Midbrain (tissue), 1 donor: ENCODE measurements at places on chromosomes 12 and 14.

DNA sequence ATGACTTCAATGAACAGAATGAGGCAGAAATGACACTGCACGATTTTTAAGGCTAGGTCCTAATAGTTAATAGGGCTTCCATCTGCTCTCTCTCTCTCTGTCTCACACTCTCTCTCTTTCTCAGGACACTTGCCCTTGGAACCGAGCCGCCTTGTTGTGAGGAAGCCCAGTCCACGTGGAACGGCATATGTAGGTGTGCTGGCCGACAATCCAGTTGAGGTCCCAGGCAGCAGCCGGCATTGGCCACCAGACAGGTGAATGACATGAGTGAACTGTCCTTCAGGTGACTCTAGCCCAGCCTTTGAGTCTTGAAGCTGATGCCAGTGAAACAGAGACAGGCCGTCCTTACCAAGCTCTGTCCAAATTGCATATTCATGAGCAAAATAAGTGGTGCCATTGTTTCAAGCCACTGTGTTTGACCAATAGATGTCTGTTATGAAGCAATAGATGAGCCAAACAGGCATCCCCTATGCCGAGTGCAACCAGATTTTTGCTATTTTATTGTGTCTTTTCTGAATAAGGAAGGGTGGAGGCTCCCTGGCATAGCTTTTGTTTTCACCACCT, 217.5 kb upstream of the LHX5 start:
- no peak for DNase-seq

- peak; percentile 68 for DNase-seq
Observed at GRCh38 chr12:94545935-94546771, 86.5 kb upstream of the CEP83 start.

- DNase-seq, result no peak
Observed at GRCh38 chr14:38309522-38310277, 53.8 kb upstream of the CLEC14A start.

DNA sequence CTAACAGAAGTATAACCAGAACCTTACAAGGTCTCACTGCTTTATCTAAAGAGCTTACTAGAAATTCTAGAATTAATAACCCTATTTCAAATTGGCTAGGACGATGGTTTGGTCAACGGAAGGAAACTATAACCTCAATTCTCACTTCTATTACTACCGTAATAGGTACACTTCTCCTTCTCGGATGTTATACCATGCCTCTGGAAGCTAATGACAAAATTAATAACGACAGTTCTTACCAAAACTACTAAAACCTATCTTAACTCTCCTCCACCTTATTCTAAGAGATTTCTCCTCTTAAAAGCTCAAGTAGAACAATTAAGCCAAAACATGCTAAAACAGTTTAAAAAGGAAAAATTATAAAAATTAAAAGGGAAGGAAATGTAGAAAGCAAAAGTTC, 23.7 kb upstream of the UBC start:
- DNase-seq, result no peak

DNA sequence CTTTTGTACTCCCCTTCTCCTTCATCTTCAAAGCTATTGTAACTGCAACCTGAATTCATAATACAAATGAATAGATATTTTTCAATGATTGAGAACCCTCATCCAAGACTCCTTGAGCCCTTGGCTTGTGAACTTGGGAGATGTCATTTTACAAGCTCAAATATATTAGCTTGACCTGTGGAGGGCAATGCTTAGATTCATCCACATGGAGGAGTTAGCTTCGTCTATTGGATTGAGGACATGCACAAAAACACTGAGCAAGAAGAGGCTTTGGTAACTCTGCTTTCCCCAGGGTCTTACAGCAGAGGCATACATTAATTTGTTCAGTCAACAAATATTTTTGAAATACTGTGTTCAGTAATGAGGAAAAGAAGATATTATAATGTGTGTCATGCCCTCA, 101.1 kb downstream of the OTOGL start:
- DNase-seq, result no peak

DNA sequence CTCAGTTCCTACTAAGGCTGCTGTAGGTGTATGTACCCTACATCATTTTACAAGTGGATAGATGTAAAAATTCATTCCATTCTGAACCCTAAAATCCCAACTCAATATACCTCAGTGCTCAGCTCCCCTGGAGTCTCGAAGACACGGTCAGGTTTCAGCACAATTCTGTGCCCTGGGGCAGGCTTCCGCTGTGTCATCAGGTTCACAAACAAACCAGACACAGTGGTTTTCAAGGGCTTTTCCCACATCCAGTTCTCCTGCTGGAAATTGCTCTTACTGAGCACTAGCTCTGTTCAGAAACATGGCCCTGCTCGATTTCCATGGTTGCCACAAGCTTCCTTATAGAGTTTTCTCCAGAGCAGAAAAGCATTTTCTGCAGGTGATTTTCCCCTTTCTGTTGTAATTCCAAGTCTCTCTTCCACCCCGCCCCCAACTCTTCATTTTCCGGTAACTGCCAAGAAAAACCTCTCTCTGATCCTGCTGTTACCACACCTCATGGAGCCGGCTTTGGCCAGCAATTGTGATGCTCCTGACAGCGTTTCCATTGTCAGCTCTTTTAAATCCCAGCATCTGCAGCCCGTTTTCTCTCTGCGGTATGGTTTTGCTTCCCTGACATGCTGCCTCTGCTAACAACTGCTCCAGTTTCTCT, 483.0 kb upstream of the CCDC196 start:
- no peak for DNase-seq

DNA sequence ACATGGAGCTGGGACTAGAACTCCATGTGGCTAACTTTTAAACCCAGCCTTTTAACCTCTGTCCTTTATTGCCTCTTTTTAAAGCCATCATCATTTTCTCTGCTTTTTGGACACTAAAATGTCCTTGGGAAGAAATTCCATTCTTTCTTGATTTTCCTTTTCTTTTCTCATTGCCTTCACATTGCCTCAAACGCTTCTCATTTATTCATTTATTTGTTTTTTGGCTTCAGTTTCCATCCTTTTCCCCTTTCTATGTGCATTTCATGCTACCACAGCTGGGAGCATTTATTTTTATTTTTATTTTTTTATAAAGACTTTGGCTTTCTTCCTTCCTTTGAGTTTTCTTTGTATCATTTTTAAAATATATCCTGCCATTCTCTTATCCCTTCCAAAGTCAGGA, 212.2 kb downstream of the DACT1 start:
- no peak for DNase-seq

- DNase-seq, result no peak
Observed at GRCh38 chr14:73227812-73228781, 9.2 kb upstream of the PAPLN start.

GRCh38 chr14:58663494-58664111, 25.8 kb downstream of the DACT1 start:
- DNase-seq, result no peak
